ENCODE measurements at places on chromosomes 1 and 21.
A peak's percentile ranks its signal among the peaks of the same experiment; 100 is the strongest.

DNA sequence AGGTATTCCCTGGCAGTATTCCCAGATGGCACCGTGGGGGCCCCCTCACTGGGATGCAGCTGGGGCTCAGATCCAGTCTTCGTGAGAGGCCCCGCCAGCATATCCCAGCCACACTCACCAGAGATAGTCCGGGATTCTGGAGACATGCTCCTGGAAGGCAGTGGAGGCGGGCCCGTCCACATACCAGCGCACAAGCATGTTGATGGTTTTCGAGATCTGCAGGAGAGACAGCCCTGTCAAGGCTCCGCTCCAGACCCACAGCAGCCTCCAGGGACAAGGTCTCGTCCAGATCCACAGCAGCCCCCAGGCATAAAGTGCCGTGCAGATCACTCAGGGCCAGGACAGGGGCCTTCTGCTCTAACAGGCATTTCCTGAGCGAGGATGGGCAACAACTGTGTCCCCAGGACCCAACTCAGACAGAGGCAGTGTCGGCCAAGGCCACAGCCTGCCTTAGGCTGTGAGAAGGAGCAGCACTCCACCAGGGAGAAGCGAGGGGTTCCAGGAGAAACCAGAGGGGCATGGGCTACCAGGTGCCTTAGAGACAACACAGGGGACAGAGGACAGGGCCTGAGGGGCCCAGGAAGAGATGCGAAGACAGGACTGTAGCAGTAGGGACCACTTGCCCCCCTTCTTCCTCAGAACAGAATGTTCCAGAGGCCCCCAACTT, 14.8 kb downstream of the LSS start:
- no peak for DNase-seq

DNA sequence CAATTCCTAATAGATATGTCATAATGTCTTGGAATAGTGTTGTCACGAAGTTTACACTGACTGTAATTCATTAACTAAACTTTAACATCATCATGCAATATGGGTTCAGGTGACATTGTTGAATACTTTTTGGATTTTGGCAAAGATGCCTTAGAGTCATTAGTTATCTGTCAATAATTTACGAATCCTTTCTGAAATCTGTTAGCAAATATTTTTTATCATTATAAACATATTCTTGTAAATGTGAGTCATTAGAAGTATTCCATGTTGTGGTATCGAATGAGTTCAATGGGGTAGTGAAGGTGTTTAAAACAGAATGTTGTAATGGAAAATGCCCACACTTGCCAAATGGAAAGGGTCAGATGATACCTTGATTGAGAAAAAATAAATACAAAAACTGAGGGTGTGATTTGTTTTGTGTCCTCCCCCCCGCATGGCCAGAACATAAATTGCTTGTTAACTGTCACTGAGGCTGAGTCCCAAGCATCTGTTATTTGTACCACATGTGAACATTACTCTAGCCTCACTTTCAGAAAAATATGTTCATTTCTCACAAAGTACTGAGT, 5.2 kb upstream of the NR5A2 start:
- no peak for DNase-seq

DNA sequence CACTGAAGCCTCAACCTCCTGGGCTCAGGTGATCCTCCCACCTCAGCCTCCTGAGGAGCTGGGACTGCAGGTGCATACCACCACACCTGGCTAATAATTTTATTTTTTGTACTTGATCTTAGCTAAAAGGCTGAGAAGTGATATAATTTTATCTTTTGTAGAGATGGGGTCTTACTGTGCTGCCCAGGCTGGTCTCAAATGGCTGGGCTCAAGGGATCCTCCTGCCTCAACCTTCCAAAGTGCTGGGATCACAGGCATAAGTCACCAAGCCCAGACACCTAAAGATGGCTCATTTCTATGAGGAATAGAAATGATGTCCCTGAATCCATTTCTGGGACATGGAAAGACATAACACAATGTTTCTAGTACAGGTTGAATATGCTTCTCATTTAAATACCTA, 57.8 kb downstream of the TOMM20 start:
- no peak for DNase-seq

GRCh38 chr1:187680823-187681222, 852.1 kb downstream of the PLA2G4A start:
- DNase-seq: no peak

- DNase-seq: no peak
These were observed 107.8 kb upstream of the TARDBP start for GRCh38 chr1:10904396-10905358.

- peak; percentile 33 for DNase-seq
These were observed 56.2 kb downstream of the FCRL5 start for GRCh38 chr1:157496121-157496526.

GRCh38 chr1:83508485-83509151, 490.3 kb downstream of the TTLL7 start:
- DNase-seq: no peak

GRCh38 chr1:182888736-182889531, 49.8 kb downstream of the DHX9 start:
- DNase-seq: no peak

DNA sequence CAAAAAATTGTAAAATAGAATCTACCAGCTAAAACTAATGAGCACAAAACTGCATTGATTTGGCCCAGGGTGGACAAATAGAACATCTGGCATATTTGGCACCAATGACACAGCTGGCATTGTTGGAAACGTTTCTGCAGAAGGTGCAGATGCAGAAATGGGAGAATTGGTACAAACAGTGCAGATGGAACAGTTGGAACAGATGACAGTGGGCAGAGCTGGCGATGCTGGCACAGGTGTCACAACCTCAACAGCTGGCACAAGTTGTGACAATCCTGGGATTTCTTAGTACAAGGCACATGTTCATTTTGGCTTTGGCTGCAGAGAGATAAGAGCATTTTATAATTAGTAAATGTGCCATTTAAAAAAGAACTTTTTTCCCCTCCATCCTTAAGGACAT, 91.1 kb upstream of the ZBTB18 start:
- no peak for DNase-seq

DNA sequence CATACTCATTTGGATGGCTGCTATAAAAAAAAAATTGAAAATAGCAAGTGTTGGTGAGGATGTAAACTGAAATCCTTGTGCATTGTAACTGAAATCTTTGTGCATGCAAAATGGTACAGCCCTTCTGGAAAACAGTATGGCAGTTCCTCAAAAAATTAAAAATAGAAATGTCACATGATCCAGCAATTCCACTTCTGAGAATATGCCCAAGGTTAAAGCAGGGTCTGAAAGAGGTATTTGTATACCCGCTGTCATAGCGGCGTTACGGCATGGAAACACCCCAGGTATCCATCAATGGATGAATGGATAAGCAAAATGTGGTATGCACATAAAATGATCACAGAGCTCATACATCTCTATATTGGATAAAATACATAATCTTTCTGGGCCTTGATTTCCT, 116.7 kb downstream of the RUSC1 start:
- DNase-seq: no peak

DNA sequence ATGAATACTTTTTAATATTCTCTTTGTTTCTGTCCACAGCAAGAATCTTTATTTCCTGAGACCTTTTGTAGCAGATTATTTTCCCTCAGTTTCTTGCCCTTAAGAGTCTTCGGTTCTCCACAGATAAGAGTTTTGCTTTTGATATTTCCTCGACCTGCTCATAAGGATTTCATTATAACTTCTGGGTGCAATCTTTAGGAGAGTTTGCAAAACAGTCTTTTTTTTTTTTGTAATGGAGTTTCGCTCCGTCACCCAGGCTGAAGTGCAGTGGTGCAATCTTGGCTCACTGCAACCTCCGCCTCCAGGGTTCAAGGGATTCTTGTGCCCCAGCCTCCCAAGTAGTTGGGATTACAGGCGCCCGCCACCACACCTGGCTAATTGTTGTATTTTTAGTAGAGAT, 10.1 kb upstream of the UBE4B start:
- DNase-seq: no peak

- peak; percentile 36 for DNase-seq
These were observed 42.8 kb downstream of the ACP6 start for GRCh38 chr1:147627435-147628110.

- DNase-seq: no peak
These were observed 504 bp downstream of the H6PD start for GRCh38 chr1:9235096-9235459.

DNA sequence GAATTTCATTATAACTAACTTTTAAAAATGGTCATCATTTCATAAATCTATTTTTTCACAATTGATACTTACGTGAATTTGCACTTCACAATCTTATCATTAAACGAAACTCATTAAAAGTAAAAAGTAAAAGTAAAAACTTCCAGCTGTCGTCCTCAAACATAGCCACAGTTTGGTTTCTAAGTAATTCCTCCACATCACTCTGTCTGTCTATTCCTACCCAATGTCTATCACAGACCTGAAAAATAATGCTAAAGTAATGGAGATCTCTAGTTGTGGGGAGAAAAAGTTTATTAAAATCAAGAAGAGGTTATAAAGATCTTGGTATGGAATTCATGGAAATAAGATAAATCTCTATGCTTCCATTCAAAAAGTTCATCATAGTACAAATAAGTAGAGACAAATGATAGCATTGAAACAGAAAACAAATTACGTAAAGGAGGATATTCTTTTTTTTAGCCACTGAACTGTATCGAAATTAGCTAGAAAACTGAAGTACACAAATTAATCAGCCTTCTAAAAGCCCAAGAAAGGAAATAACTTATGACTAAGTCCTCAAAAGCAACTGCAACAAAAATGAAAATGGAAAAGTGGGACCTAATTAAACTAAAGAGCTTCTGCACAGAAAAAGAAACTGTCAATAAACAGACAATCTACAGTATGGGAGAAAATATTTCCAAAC, 148.6 kb downstream of the TIAM1 start:
- DNase-seq: no peak

- no peak for DNase-seq
These were observed 64.7 kb downstream of the SLC35A3 start for GRCh38 chr1:100034470-100034869.

DNA sequence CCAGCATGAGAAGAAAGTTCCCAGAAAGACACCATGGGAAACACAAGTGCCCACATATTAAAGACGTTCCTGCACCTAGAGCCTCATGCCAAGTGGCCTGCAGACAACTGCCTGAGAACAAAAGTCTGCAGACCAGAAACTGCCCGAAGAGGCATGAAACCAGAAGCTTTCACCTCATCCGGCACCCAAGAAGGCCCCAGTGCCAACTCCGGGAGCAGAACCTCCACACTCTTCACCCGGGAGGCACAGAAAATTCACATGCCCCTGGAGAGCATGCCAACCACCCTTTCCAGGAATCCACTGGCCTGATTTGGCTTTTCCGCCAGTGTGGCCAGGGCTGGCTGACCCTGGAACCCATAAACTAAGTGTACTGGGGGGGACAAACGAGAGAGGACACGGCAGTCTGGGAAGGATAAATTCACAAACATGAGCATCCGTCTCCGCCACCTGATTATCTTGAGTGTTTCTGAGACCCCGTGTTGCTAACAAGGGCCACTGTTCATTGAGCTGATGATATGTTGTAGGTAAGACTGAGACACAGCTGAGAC, 6.8 kb downstream of the TFF2 start:
- DNase-seq: no peak

DNA sequence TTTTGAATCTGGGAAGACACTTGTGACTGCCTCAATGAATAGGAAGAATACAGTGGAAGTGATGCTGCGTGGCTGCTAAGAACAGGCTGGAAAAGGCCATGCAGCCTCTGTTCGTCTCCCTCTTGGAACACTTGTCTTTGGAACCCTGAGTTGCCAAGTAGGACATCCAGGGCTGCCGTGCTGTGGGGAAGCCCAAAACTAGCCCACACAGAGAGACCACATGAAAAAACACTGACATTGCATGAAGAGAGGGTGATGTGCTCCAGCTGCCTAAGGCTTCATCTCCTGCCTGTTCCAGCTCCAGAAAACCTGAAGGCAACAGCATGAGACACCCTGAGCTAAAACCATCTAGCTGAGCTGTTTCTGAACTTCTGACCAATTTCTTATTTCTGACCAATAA, 61.1 kb upstream of the GNG4 start:
- DNase-seq: no peak

GRCh38 chr21:42421018-42421793, 17.5 kb downstream of the UBASH3A start:
- no peak for DNase-seq

- DNase-seq: no peak
These were observed 1239.3 kb downstream of the MRPL39 start for GRCh38 chr21:24367936-24368335.

- DNase-seq: no peak
These were observed 15.4 kb upstream of the TOR3A start for GRCh38 chr1:179066471-179066870.

DNA sequence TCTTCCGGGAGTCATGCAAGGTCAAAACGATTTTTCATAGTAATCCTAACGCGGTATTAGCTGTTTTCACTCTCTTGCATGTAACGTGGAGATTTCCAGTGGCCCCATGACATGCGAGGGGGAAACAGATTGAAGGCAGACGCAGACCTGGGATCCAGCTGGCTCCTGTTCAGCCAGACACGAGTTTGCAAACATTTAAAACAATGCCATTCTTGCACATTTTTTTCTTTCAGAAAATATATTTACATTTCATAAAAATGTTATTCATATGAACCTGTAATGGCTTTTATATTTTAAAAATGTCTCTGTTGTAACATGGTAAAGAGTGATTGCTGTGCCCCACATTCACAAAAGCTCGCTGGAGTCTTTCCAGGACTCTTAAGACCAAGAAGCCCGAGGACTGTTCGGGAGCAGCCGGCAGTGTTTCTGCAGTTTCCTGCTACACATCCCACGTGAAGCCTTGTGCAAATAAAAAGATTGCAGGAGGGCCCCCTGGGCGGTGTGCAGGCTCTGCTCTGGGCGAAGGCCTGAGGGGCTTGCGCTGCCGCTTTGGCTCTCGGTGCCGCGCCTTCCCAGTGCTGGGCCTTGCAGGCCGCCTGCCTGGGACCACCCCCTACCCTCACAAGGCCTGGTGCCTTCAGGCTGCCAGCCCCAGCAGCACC, 184.9 kb downstream of the DYRK1A start:
- no peak for DNase-seq

- DNase-seq: peak; percentile 28
These were observed 29.4 kb upstream of the TRIM17 start for GRCh38 chr1:228445843-228446650.

- no peak for DNase-seq
These were observed 6.5 kb downstream of the CD34 start for GRCh38 chr1:207904391-207904790.

- DNase-seq: no peak
These were observed 46.6 kb downstream of the TENT5C start for GRCh38 chr1:117652421-117652820.
